ENCODE measurements at places on chromosomes 4 and X.
A peak's percentile ranks its signal among the peaks of the same experiment; 100 is the strongest.

GRCh38 chr4:8771258-8771590 is 100.4 kb downstream of the HMX1 start:
- no peak for DNase-seq

DNA sequence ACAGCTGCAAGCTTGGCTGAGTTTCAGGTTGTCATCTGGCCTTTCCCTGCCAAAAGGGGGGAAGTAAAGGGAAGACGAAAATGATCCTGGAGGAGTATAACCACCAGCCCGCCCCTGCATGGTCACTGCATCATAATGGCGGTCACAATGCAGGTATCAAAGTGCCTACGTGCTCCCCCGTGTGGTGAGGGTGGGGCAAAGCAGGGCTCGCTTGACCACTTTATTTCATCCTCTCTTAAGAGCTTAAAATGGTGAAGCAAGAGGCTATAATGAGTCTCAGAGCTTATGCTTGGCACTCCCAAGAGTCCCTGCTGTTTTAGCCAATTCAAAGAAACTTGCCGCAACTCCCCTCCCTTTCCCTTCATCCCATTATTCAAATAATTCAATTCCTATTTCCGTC is 105.6 kb downstream of the APOOL start:
- DNase-seq, result no peak

DNA sequence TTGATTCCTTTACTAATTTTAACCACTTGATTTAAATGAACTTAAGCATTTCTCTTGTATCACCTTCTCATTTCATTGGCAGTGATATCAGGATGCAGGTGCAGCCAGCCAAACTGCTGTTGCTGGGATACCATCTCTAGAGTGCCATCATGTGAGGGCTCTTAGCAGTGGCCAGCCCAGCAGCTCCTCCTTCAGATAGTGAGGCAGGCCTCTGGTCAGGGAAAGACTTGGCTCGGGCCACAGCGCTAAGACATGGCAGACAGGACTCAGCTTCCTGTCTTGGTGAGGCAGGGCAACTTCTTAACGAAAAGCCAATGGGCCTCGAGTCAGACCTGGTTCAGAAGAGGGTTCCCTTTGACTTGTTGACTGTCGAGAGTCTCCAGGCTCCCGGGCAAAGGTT is 50.0 kb downstream of the NOP14 start:
- DNase-seq, result no peak

DNA sequence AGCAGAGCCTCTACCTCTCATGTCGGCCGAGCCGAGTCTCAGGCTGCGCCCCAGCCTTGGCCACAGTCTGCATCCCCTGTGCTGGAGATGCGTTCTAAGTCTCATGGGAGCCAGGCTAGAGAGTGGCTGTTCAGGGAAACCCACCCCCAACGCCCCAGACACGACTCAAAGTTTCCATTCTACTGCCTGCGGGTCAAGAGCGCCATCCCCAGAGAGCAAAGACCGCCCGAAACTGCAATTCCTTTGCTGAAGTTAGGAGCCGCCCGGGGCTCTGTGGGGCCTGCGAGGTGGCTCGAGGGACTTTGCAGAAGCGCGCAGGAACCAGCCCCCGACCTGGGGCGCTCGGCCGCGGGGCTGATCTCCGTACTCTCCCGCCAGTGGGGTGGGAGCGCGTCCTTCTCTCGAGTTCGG is 10.0 kb upstream of the ELF4 start:
- DNase-seq, result no peak

- DNase-seq, result no peak
These were observed 47.1 kb downstream of the FHDC1 start for GRCh38 chr4:152983221-152983620.

DNA sequence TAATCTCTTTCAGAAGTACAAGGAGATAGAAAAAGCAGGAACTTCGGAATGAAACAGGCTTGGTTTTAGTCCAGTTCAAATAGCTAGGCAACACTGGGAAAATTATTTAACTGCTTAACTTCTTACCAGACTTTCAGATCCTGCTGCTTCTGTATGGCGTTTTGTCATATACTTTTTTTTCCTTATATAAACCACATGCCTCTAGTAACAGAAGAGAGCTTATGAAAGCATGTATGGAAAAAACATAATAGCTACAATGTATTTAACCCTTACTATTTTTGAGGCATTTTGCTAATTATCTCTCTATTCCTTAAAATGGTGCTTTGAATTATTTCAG is 439.6 kb downstream of the INPP4B start:
- no peak for DNase-seq

GRCh38 chr4:166501941-166502382 is 628.9 kb downstream of the TLL1 start:
- no peak for DNase-seq

- DNase-seq, result no peak
These were observed 149.1 kb downstream of the PAPSS1 start for GRCh38 chr4:107570952-107571351.

- no peak for DNase-seq
These were observed 43.8 kb downstream of the GALNT7 start for GRCh38 chr4:173212379-173212778.

DNA sequence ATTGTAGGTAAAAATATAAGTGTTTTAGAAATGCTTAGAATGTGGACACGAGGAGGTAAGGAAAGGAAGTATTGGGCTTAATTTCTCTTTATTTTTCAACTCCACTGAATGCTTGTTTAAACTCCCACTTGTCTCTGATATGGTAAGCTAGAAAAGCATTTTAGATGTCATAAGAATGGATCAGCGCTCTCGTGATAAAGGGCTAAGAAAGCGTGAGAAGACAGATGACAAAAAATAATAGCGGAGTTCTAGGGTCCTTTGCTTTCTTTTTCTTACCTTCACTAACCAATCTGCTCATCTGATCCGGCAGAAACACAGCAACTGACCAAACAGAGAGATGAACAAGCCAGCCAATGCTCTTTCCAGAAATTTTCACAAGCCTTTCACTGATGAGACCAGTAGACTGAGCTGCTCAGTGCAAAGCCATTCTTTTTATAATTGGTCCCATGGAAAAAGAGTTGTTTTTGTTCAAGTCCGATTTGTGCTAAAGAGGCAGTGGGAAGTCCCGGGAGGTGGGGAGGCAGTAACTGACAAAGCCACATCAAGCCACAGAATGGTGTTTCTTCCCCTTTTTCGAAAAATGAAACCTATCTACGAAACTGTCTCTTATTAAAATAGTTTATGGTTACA is at the start of gene TASL:
Gene TASL, minus strand, starts transcription at position 405 of the 630 bp plus-strand sequence. CDS start 17,411 bp downstream, outside the sequence.
- no peak for DNase-seq

GRCh38 chr4:177778623-177779022 is 336.4 kb upstream of the AGA start:
- no peak for DNase-seq

DNA sequence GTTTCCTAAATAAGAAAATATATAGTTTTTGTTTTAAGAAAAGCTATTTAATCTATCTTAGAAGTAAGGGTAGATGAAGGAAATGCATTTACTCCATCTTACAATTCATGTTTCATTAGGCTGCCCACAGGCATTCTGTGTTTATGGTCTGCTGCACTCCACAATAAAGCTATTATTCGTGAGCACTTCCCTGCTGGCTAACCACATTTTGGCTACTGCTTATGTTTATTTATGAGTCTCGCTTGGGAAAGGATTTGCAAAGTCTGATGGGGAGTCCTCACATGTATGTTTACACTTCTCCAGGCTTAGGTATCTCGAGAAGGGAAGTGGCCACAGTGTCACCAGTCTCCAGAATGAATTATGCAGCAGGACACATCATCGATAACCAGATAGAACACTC is 260.8 kb upstream of the VCX start:
- no peak for DNase-seq

GRCh38 chr4:1628892-1629698 is 55.0 kb downstream of the FAM53A start:
- peak; percentile 20 for DNase-seq

DNA sequence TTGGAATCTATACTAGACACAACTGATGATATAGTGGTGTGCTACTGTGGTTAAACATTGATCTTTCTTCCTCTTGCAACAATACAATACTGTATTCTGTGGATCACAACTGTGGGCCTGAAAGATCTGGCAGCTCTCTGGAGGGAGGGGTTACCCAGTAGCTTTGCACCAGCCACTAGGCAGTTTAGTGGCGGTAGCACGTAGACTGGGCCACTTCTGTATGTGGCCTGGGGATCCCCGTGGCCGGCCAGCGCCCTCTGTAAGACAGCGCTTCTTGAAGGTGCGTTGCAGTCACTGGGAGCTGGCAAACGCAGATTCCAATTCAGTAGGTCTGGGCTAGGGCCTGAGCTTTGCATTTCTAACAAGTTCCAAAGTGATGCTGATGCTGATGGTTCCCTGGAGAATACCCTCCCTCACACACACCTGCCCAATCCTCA is 168.6 kb downstream of the MGST2 start:
- no peak for DNase-seq

GRCh38 chrX:131985526-131986049 is 37.5 kb upstream of the STK26 start:
- no peak for DNase-seq

DNA sequence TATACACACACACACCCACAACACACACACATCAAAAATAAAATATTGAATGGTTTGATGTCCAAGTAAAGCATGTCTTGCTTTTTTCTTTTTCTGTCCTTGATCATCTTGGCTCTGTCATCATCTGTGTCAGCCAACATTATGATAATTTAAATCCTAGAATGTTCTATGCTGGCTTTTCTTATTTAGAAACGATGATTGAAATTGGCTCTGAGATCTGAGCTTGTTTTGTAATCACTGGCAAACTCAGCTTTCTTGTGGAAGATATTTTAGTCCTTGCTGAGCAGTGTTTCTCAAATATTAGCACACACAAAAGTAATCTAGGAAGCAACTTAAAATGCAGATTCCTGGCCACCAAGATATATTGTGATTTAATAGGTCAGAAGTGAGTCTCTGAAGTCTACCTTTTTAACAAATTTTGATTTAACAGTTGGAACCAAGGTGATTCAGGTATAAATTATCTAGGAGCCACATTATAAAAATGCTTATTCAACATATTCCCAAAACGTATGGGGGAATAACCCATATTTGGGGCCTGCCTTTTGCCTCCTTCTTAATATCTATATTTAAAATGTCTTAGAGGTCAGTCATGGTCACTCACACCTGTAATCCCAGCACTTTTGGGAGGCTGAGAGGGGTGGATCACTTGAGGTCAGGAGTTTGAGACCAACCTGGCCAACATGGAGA is 24.0 kb upstream of the DSPP start:
- no peak for DNase-seq

GRCh38 chr4:169070071-169070894 is 60.2 kb upstream of the CBR4 start:
- DNase-seq, result no peak

DNA sequence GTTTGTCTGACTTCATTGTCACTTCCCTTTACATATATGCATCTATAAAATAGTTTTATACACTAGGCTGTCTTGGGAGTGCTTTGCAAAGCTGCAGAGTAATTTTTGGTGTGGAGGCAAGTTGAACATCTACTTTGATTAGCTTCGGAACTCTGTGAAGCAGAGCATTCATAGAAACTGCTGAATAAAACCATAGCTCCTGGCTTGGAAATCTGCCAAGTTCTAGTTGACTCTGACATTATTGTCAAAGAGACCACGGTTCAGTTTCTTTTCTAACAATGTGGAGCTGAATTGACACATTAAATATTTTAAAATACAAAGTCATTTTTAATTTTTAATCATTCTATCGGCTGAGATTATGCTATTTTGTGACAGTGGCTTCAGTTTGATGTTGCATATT is 335.0 kb downstream of the BMPR1B start:
- no peak for DNase-seq

DNA sequence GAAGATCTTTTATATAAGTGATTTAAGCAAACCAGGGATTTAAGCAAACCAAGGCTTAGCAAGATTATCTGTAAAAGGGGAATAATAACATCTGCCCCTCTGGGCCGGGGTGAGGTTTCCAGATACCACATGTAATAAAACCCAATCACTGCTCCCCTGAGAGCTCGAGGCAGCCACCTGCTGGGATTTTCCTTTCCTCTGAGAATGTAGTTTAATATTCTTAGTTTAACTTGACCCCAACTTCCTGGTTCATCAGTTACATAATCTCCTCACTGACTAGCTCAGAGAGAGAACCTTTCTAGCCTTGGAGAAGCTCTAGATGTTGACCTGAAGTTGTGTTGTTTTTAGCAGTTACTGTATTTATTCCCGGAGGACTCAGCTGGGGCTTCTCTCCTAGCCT is 322.4 kb downstream of the ARHGAP10 start:
- DNase-seq, result no peak

GRCh38 chr4:40990236-40990898 is 224.0 kb downstream of the APBB2 start:
- no peak for DNase-seq

- no peak for DNase-seq
These were observed 144.3 kb upstream of the PAQR3 start for GRCh38 chr4:79083406-79084010.

GRCh38 chrX:39002466-39002865 is 201.2 kb downstream of the MID1IP1 start:
- no peak for DNase-seq

DNA sequence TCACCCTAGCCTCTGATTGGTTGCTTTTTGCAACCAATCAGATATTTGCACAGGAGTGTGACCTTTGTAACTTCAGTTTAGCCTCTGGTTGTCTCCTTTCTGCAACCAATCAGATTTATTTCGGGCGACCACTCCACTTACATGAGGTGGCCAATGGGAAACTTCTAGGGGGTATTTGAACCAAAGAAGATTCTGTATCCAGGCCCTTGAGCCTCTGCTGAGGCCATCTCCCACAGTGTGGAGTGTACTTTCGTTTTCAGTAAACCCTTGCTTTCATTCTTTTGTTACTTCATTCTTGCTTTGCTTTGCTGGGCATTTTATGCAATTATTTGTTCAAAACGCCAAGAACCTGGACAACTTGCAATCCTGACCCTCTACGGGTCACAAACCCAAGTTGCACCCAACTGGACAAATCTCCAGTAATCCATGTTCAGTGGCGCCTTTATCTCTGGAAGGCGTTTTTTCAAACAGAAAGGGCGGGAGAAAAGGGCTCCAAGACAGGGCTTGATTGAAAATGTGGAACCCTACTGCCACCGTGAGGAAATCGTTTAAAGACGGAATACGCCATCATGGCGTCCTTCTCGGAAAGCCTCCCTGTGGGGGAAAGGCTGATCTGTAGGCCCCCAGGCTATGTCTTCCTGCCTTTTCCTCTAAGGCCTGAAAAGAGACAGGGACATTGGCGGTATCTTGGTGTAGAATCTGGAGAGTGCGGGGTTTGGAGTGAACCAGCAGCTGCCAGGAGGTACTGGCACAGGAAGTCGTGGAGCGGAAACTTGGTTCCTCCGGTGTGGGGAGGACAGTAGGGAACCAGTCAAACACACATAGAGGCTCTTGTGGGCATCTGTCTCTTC is 184.6 kb downstream of the OR13H1 start:
- no peak for DNase-seq

GRCh38 chrX:113790987-113791386 is 792.9 kb upstream of the HTR2C start:
- no peak for DNase-seq

GRCh38 chr4:183332447-183332846 is 10.2 kb upstream of the CLDN24 start:
- DNase-seq, result no peak

GRCh38 chr4:60452266-60452665 is 747.9 kb upstream of the ADGRL3 start:
- no peak for DNase-seq

DNA sequence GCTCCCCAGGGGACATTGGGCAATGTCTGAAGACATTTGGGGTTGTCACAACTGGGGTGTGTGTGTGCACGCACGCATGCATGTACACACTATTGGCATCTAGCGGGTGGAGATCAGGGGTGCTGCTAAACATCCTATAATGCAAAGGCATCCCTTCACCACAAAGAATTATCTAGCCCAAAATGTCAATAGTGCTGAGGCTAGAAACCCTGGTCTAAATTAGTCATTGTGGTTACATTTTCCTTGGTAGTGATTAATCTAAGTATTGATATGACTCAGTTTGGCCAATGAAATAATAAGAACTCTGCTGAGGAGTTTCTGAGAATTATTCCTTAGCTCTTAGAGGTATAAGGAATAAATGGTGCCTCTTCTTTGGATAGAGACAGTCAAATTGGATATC is 200.2 kb downstream of the CLCN4 start:
- no peak for DNase-seq
